G401 (cell line): ENCODE measurements at places on chromosomes 2 and 18.
A peak's percentile ranks its signal among the peaks of the same experiment; 100 is the strongest.

- no peak for DNase-seq
Observed at GRCh38 chr2:64768491-64769005, 114.8 kb upstream of the SERTAD2 start.

DNA sequence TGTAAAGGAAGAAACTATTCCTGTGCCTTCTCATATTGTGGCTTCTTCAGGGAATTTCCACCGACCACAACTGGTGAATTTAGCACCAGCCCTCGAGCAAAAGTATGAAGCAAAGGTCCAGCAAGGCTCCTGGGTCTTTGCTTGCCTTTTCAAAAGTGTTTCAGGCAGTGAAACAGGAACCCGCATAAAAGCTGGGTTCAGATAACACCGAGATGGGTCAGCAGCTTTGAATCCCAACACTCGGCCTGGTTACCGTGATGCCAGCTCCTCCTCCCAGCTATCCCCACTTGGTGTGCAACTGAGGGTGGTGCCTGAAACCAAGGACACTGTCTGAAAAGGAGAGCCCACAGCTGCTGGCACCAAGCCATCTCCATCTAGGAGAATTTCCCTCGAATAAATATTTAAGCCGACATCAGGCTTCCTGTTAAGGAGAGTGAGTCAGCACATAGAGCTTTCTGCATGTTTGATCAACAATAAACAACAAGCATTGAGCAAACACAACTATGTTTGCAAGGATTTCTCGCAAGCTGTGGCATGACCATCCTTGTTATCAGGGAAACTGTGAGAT is 69.5 kb downstream of the ANTXR1 start:
- DNase-seq, result peak; percentile 3

DNA sequence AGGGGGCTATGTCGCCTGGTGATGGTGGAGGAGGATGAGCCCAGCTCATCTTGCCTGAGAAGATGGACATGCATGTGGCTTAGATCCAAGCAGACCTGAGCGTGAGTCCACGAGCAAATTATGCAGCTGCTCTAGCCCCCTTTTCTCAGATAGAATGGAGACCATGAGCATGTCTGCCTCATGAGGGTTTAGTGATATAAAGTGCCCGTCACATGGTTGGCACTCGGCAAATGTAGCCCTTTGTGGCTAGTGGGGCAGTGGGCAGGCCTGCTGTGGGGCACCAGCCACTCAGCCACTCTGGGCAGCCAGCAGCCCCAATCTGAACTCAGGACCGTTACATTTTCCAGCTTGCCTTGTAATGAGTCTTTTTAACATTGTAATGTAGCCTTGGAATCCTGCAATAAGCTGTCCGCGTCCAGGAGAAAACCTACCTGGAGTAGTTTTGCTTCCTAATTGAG is 92.1 kb upstream of the HS6ST1 start:
- no peak for DNase-seq

DNA sequence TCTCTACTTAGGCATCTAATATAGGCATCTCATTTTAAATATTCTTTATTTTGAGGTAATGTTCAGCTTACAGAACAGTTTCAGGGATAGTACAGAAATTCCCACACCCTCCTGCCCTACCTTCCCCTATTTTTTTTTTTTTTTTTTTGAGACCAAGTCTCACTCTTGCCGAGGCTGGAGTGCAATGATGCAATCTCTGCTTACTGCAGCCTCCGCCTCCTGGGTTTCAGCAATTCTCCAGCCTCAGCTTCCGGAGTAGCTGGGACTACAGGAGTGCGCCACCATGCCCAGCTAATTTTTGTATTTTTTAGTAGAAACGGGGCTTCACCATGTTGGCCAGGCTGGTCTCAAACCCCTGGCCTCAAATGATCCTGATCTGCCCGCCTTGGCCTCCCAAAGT is 97.6 kb downstream of the EPB41L5 start:
- no peak for DNase-seq

GRCh38 chr2:128543036-128543435 is 224.4 kb upstream of the HS6ST1 start:
- no peak for DNase-seq

DNA sequence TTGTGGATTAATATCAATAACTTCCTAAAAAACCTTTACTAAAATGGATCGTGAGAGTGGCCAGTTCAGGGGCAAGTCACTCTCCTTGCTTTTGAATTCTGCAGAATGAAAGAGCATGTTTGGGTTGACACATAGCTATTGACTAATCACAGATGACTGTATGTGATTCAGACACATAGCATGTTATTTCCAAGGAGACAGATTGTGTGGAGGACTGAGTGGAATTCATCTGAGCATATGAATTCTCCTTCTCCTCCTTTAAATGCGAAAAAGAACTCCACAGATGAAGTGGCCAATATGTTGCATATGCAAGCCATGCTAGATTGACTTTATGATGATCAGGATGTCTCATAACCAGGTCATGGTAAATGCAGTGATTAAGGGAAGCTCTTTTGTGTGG is 249.4 kb upstream of the FAM98A start:
- no peak for DNase-seq

DNA sequence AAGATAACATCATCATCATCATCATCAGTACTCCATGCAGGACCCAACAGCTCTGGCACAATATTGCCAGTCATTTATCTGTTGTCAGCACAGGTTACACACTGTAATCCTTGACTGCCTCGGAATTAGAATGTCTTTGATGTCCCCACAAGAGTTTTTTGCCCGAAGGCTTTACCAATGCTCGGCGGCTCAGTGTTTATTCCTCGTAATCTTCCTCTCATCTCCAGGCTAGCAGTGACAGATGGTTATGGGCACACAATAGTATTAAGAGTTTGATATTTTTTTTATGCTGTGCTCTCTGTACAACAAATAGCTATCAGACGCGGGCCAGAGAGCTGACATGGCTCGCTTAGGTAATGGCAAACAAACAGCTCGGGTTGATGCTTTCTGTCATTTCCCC is 515.2 kb downstream of the ZEB2 start:
- peak; percentile 36 for DNase-seq

GRCh38 chr2:11896386-11896785 is 150.0 kb downstream of the LPIN1 start:
- no peak for DNase-seq

DNA sequence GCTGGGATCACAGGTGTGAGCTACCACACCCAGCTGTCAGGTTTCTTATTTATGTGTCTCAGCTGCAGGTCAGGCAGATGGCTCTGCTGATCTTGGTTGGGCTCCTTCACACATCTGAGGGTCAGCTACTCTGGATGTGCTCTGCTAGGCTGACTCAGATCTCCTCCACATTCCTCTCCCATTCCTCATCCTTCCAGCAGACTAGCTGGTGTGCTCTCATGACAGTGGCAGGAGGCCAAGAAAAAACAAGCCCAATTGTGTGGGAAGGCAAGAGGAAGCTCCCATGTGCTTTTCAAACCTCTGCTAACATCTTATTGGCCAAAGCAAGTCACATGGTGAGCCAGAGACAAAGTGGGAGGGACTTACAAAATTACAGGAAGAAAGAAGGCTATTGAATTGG is 11.7 kb upstream of the MSH6 start:
- DNase-seq, result no peak

GRCh38 chr18:75545189-75545588 is 117.7 kb upstream of the SMIM21 start:
- DNase-seq, result no peak

- no peak for DNase-seq
Observed at GRCh38 chr2:238130111-238130695, 8.3 kb upstream of the KLHL30 start.

DNA sequence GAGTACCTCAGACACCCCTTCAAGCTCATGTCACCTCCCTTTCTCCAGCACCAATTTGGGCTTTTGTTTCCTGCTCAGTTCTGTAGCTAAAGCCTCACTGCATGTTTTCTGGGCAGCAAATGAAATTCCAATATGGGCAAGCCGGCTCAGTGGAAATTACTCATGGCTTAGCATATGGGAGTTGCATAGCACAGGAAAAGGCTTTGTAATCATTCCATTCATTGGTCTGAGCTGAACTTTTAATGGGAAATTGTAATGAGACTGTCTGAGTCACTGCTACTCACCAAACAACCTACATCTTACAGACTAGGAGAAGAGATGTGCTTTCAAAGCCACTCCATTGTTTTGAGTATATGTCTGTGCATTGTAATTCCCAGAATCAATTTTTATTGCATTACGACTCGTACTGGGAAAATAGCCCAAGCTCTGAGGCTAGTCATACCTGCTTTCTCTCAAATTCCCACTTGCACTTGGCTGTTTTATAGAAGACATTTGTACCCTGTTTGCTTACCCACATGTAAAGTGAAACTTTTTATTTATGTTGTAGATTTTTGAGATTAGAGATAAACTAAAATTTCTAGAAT is 139.5 kb upstream of the LRATD1 start:
- no peak for DNase-seq
